ENCODE measurements at places on chromosomes 1 and 21.

DNA sequence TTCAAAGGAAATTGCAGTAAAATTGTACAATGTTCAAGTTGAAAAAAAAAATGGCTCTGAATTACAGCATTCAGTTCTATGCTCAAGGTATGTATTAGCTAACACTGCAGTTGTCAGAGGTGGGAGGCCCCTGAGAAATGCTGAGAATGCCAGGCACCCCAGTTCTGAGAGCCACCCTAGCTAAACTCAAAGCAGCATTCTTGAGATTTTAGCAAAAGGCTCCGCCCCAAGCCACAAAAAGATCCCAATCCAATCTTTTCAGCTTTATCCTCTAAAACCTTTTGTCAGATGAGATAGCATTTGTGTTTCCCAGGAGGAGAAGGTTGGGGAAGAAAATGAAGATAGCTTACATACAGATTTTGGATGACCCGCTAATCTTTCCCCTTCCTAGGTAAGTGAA lies 68.8 kb downstream of the SMYD2 start:
- no peak for DNase-seq

GRCh38 chr1:64663668-64664067 lies 81.2 kb upstream of the RAVER2 start:
- DNase-seq = no peak

DNA sequence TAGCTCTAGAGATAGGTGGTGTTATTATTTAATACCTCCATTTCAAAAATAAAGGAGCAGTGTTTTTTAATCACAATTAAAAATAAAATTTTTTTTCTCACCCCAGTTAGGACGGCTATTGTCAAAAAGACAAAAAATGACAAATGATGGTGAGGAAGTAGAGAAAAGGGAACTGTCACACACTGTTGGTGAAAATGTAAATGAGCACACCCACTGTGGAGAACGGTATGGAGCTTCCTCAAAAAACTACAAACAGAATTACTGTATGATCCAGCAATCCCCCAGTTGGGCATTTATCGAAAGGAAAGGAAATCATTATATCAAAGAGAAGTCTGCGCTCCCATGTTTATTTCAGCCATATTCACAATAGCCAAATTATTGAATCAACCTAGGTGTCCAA lies 148.7 kb upstream of the NR5A2 start:
- no peak for DNase-seq

GRCh38 chr1:153663211-153663610 lies 4.7 kb downstream of the SNAPIN start:
- DNase-seq = no peak

DNA sequence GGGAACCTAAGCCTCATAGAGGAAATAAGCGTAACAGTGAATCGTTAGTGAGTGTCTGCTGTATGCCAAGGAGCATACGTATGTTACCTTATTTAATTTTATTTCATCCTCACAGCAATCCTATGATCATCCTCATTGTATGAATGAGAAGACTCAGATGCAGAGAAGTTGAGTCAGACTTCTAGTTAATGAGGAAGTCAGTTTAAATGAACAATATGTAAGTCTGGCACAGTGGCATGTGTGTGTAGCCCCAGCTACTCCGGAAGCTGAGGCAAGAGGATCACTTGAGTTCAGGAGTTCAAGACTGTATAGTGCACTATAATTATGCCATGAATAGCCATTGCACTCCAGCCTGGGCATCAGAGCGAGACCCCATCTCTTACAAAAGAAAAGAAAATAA lies 148.0 kb downstream of the ZZZ3 start:
- DNase-seq = no peak

- DNase-seq = no peak
These were observed 105.6 kb downstream of the LRRC7 start for GRCh38 chr1:69673321-69673720.

DNA sequence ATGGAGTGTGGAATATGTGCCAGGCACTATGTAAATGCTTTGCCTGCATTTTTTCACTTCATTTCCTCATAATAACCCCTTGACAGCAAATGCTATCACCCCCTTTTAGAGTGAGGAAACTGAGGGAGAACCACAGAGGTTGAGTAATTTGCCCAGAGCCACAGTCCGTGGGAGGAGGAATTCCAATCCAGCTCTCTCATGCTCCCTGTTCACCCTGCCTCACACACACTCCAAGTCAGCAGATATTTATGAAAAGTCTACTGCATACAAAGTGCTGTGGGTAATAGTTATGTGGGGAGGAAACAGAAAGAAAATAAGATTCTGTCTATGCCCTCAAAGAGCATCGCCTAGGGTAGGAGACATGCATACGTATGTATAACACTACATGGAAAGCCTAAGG lies 30.9 kb upstream of the RBM15 start:
- no peak for DNase-seq

- no peak for DNase-seq
These were observed 164.9 kb downstream of the NFIA start for GRCh38 chr1:61247051-61247825.

GRCh38 chr1:40384887-40385286 lies 11.4 kb downstream of the SMAP2 start:
- DNase-seq = no peak

GRCh38 chr1:89780721-89781120 lies 40.1 kb upstream of the LRRC8D start:
- DNase-seq = no peak

- no peak for DNase-seq
These were observed 27.1 kb downstream of the AHDC1 start for GRCh38 chr1:27576806-27577227.

DNA sequence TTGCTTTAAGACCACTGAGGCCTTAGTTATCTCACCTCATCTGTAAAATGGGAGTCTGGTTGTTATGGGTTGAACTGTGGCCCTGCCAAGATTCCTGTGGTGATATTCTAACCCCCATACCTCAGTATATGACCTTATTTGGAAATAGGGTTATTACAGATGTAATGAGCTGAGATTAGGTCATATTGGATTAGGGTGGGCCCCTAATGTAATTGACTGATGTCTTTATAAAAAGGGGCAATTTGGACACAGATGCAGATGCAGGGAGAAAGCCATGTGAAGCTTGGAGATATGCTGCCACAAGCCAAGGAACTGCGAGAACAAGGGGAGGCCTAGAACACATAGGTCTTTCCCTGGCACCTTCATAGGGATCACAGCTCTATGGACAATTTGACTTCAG lies 3.9 kb downstream of the C1orf87 start:
- no peak for DNase-seq

DNA sequence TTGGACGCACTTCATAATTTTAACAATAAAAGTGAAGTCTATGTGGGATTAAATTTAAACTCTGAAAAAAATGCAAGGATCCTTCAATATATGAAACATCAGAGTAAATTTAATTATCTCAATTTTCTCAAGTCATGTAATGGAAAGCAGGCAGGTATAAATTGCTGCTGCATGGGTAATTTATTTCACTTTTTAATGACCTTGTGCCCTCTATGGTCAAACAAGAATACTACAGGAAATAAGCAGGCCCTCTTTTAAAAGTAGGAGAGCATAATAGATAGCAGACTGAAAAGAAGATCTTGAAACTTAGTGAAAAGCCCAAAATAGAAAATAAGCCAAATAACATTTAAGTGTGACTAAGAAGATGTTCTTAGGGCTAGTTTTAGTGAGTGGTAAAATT lies 22.9 kb downstream of the BCAS2 start:
- no peak for DNase-seq

GRCh38 chr1:52697795-52698674 lies at the start of gene COA7:
TSS of gene COA7 (minus strand) at chr1:52698347. CDS start at chr1:52698326, 21 bp downstream.
- no peak for DNase-seq

DNA sequence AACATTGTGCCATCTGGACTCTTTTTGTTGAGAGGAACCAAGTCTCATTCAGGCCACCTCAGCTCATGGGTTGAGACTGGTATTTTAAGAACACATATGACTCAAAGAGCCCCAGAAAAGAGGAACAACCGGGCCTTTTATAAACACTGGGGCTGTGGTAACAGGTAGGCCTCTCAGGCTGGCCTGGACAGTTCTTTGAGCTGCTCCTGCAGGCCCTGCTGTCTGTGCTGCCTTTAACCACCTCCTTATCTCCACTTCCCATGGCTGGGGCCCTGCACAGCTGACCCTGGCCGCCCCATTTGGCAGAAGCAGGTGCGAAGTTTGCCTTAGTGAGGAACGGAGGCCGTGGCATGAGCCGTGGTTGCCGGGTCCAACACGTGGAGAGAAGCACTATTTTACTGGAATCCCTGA lies 163.3 kb downstream of the RHOU start:
- no peak for DNase-seq

DNA sequence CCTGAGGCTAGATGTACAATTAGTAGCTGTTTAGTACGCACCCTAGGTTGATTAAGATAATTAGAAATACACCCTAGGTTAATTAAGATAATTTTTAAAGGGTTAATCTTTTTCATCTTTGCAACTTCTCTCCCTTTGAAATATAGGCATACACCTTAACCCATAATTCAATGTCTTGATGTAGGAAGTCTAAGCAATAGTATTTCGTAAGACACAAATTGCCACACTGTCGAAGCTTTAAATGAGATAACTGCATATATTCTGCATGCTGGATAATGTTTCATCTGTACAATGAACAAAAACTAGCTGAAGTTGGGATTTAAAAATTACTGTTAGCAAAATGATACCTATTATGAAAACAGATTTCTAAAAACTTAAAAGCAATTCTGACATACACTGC lies 122.9 kb downstream of the EVI5 start:
- no peak for DNase-seq

DNA sequence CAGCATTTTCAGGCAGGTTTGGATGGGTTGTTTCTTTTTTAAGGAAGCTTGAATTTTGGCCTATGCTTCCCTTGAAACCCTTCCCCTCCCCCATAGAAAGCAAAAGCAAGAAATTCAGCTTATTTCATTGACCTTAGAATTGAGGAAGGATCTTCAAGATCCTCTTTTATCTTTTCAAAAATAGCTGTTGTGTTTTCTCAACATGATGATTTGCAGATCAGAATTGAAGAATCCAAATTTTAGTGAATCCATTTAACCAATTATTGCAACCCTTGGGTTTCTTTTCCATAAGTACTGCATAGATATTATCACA lies 73.7 kb downstream of the LRRC8C start:
- DNase-seq = no peak

DNA sequence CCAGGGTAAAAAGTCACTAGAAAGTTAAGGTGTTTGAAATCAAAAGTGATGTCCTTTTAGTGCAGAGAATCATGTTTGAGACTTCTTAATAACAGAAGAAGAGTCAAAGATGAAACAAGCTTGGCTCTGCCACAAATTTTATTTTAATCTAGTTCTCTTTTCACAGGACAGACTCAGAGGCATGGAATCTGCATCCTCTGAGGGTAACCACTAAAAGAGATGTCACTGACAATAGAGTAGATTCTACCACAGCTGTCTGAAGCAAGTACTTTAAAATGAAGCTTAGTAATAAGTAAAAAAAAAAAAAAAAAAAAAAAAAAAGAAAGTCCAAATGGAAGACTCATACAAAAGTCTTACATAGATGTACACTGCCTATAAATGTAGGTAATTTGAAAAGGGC lies 519.7 kb upstream of the PRMT6 start:
- no peak for DNase-seq

GRCh38 chr21:42236693-42237092 lies 17.8 kb downstream of the ABCG1 start:
- no peak for DNase-seq

GRCh38 chr1:3695326-3696217 lies 43.3 kb downstream of the TP73 start:
- DNase-seq = no peak

GRCh38 chr21:19508844-19509243 lies 1105.3 kb upstream of the TMPRSS15 start:
- DNase-seq = no peak

DNA sequence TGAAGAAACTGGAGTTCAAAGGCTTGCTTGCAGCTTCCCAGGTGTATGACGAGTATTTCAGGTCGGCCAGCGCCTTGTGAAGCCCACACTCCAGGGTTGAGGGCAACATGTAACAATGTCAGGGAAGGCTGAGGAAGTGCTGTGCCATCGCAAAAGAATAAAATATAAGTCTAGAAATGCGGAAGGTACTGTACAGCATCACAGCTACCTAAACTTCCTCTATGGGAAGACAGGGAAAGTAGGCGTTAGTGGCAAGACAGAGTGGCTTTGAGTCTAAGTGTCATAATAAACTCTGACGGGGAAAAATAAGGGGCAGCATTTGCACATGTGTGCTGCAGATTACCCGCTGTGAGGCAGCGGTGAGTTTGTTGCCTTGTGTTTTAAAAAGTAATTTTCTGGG lies 28.9 kb downstream of the DOP1B start:
- no peak for DNase-seq

- DNase-seq = no peak
These were observed 10.4 kb downstream of the TTLL10 start for GRCh38 chr1:1183833-1184775.

GRCh38 chr1:159985473-159985872 lies 31.4 kb upstream of the SLAMF9 start:
- DNase-seq = no peak

DNA sequence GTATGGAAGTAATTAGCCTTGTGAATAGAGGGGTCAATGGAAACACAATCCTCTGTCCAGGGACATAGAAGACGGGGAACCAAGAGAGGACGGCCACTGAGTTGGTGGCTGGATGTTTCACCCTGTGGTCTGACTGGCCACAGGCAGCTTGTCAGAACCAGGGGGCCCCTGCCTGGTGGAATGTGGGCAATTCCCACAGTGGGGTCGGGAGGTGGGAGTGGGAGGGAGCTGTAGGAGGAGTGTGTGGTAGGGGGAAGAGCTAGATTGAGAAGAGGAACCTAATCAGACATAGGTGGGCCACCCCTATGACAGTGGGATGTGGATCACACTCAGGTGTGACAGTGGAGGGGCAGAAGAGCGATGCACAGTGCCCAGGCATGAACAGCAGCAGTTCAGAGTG lies 31.3 kb downstream of the TRIM62 start:
- no peak for DNase-seq

- DNase-seq = no peak
These were observed 121.6 kb upstream of the IRF2BP2 start for GRCh38 chr1:234731569-234732085.

GRCh38 chr21:38797470-38797869 lies 8.3 kb upstream of the ETS2 start:
- no peak for DNase-seq

DNA sequence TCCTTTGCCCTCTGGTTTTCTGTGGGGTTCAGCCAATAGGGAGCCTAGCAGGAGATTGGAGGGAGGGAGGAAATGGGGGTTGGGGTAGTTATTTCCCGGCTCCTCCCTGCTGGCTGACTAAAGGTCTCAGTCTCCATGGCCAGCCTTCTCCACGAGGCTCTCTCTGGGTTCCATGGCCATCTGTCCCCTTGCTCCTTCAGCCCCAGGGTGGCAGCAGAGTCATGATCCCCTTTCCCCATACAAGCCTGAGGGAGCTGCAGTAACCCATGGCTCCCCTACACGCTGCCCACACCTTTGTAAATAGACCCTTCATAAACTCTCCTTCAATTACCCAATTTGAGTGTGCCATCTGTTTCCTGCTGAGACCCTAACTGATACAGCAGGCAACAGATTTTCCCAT lies 176.1 kb upstream of the CSF3R start:
- DNase-seq = no peak

Measured in esophagus squamous epithelium (tissue), 5 donors.